ENCODE measurements at places on chromosomes 4 and X. TPM values are rescaled to one million over a fixed set of nuclear protein-coding genes. Genes with fewer than 3 reads are reported as not detected.

DDIT4L gene
- total RNA-seq = 2.2 TPM

ARHGAP4 gene
- total RNA-seq = 0.88 TPM

MAGEA3 gene
- total RNA-seq = not detected

DNA sequence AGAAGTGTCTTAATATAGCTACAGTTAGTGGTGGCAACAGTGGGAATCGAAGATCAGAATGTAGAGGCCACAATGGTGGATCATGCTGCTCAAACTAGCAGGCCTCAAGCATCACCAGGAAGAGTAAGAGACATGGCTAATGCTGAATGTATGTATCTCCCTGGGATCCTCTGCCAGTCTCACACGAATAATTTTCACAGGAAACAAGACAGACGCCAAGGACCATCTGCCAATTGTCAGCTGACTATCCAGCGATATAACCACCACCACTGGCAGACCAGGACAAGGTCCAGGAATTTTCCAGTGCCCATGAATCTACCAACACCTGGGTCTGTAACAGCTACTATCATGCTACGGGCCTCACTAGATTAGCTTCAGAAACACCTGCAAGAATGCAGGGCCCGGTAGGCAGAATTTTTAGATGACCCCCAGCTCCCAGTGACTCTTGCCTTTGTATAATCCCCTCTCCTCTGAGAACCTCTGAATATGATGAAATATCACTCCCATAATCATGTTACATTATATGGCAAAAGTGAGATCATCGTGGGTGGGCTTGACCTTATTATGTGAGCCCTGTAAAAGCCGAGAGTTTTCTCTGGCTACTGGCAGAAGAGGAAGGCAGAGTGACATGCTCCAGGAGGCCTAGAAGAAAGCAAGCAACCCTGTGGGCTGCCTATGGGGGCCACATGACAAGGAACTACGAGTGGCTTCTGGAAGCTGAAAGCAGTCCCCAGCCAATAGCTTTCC, 429.8 kb downstream of the BCOR start:
- DNase-seq = no peak

GRCh38 chr4:12778191-12778590, 705.9 kb downstream of the RAB28 start:
- no peak for DNase-seq

DNA sequence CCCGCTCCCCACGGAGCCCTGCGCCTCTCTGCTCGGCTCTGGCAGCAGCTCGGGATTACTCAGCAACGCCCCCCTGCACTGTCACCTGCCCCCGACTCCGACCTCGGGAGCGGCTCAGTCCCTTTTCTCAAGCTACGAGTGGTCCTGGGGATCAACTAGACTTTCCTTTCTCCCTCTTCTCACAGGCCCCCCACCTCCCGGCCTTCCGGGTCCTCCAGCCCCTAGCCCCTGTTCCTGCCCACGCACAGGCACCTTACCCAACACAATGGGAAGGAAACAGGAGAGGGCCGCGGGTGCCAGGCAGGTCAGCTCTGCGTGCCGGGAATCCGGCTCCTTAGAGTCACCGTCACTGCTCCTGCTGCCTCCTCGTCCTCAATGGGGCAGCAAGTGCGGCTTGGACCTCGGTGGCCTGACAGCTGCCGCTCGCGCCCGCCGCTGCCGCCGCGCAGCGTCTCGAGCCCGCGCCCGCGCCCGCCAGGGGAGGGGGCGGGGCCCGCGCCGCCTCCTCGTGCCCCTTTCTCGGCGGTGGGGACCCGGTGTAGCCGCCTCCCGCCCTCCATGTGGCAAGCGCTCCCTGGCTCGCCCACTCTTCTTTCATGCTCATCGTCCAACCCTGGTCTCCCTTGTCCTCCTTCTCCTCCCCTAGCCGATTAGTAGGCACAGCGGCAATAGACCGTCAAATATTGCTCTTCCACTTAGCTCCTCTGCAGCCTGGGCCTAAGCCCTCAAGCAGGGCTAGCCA, at the start of gene RAB9B:
Gene RAB9B (minus strand): TSS at position 455 of the 742 bp plus-strand sequence. CDS start 6,473 bp downstream, outside the sequence.
- DNase-seq = peak; percentile 92

DNA sequence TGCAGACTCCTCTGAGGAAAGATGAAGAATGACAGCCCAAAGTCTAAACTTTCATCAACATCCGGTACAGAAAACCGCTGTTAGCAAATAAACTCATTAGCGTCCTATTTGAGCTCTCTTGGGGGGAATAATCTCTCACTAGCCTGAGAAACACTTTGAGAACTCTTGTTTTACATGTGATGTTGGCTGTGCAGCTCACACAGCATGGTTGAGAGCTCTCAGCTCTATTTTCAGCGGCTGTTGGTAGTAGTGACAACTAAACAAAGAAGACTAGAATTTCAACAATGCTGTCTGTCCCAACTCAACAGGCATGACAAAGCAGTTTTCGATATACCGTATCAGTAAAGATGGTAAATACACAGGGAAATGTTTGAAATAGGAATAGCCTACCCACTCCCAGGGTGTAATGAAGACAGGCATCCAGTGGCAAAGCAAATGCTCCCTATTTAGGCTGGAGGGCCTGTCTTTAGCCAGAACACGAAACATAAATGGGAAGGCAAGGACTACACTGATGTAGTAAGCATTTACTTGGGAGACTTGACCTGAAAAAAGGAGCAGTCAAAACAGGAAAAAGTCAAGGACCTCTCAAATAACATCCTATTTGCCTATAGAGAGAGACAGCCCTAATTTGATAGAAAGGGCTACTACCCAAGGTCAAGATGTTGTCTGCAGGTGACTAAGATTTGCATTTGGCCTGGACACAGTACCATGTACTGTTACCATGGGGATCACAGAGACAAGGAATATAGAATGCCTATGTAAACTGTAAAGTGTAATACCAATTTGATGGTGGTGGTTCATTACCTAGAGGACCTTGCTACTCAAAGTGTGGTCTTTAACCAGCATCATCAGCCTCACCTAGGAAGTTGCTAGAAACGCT, 60.4 kb downstream of the PPEF2 start:
- peak; percentile 55 for DNase-seq

- peak; percentile 81 for DNase-seq
These were observed at the start of gene TMEM255A for GRCh38 chrX:120310861-120311726. Gene TMEM255A (minus strand): TSS chrX:120311461. CDS start chrX:120311309, 152 bp downstream.

GRCh38 chr4:120683897-120684540, 238.5 kb downstream of the PRDM5 start:
- no peak for DNase-seq

GRCh38 chr4:56406151-56406550, 18.9 kb upstream of the AASDH start:
- no peak for DNase-seq

DNA sequence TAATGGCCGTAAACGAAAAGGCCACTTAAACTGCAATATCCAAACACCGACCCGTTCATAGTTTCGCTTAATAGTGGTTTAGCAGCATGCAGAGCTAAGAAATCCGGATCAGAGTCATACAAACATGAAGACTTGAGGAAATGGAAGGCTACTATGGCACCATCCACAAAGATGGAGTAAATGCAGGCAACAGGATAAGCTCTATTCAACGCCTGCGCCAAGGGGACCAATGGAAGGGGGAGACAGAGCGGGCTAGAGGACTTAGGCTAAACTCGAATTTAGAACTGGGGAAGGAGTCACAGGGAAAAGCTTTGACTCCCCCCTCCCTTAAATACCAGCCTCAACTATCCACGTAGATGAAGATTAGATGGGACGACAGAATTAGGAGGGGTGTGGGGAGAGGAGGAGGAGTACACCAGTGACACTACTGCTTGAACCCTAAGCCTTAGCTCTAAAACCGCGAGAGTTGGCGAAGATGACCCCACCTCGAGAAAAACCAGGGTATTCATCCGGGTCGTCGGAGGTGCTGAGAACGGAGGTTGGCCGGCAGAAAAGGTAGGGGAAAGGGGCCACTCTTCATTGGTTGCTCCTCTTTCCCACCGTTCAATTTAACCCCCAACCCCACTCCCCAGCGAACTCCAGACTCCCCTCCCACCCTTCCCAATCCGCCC, 3.5 kb downstream of the HUWE1 start:
- DNase-seq = peak; percentile 85

DNA sequence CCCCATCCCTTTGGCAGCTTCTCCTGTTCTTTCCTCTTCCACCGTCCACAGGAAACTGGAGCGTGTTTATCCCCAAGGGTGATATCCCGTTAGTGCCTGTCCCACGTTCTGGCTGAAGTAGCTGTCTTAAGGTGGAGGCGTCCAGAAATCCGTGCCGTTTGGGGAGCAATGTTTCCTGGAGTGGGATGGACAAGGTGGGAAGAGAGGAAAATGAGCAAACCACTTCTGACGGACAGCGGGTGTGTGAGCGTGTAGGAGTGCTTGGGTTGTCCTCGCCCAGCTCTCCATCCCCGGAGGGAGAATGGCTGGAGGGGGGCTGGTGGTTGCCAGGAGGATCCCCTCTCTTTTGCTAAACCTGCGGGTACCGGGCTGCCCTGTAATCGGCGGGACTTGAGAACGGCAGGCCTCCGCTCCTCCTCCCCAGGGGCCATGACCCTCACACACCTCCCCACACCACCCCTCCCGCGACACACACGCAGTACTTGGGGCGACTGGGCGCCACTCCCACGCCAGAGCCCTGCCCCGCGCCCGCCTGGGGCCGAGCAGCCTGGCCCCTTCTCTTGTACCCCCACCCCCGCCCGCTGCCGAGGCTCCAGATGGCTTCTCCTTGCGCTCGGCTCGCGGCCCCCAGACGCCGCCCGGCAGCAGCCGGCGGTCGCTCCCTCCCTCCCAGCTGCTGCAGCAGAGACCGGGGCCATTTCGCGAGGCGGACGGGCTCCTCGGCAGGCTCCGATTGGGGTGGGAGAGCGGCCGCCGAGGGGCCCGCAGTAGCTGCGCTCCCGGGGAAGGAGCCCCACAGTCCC, 13.9 kb upstream of the PRDM8 start:
- peak; percentile 86 for DNase-seq

DNA sequence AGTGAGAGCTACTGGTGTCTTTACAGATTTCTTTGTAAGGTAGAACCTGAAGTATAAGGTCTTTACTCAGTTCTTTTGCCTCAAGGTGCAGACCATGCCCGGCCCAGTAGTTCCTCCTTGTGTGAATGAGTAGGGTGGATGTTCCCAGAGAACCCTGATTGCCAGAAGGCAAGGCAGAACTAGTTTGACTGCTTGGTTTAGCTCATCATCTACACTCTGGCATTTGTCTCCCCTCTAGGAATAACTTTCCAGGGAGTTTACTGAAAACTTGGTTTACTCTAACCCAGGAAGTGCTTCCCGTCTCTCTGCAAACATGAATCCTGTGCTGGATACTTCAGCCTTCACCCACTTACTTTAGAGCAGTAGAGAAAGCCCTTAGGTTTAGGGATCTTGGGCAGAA, 29.1 kb downstream of the MCUB start:
- DNase-seq = no peak

DNA sequence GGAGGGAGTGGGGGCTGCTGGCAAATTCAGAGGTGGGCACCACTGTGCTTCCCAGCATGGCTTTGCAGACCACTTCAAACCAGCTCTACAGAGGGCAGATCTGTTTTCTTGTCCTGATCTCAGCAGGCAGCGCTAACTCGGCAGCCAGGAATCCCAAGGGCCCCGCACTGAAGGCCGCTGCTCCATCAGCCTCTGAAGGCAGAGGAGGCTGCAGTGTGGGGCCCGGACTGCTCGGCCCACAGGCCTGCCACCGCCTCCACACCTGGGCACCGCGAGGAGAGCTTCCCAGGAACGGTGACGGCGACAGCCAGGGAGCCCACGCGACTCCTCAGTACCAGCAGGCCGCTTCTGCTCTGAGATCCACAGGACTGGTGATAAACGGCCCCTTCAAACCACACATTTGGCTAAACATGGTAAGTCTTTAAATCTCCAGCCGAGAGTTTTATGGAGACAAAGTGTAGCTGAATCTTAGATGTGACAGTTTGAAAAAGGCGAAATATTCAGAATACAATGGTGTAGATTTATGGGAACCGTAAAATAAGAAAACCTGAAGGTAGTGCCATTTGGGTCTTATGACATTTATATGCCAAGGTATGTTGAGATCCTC, 23.6 kb downstream of the DCTD start:
- no peak for DNase-seq

GRCh38 chrX:135974279-135974856, 580 bp upstream of the MMGT1 start:
- DNase-seq = no peak

GRCh38 chr4:125991398-125991797, 676.6 kb downstream of the FAT4 start:
- DNase-seq = no peak

GRCh38 chr4:98293104-98293887, 32.1 kb downstream of the RAP1GDS1 start:
- no peak for DNase-seq

DNA sequence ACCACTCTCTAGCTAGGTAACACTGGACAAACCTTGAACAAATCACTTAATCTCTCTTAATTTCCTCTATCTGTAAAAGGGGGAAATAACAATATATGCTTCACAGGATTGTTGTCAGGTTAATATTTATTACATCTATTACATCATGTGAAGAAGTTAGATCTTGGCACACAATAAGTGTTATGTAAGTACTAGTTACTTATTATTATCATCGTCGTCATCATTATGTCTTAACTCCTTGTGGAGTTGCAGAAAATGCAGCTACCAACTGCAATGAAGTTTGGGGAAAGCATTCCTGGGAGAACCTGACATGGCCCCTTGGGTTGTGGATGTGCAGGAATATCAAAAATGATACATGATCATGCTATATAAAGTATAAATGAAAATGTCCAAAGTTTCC, 4.8 kb upstream of the JCHAIN start:
- no peak for DNase-seq

DNA sequence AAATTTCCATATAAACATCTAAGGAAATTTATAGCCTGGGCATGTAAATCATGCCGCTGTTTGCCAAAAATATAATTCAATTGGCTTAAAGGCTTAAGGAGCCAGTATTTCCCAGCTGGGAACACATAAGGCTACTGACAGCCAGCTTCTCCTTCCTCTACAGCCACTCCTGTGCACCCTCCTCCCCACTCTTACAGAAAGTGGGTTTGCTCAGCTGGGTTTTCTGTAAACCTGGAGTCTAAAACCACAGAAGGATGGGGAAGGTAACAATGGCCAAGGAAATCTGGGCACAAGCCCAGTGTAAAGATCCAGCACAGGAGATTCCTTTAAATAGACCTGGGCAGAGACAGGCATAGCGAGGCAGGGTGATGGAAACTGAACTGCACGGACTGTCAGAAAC, 18.5 kb downstream of the ACSL1 start:
- DNase-seq = no peak

- no peak for DNase-seq
These were observed 604.6 kb upstream of the GRIA3 start for GRCh38 chrX:122579526-122579925.

DNA sequence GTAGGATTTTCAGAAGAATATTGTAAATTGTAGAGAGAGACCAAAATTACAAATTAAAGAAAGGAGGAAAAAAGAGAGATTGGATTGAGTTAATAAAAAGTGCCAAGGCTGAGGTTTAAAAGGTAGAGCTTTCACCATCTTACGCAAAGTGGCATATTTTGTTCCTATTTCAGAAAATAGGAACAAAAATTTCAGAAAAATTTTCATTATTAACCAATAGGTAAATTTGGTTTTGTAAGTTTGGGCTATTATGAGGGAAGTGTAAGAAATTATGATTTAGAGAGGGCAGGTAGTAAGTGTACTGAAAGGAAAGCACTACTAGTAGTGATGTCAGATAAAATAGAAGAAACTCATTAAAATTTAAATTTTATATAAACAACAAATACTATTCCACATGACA, 479.7 kb downstream of the ACTRT1 start:
- no peak for DNase-seq
